ENCODE measurements at places on chromosomes 7 and 10.

DNA sequence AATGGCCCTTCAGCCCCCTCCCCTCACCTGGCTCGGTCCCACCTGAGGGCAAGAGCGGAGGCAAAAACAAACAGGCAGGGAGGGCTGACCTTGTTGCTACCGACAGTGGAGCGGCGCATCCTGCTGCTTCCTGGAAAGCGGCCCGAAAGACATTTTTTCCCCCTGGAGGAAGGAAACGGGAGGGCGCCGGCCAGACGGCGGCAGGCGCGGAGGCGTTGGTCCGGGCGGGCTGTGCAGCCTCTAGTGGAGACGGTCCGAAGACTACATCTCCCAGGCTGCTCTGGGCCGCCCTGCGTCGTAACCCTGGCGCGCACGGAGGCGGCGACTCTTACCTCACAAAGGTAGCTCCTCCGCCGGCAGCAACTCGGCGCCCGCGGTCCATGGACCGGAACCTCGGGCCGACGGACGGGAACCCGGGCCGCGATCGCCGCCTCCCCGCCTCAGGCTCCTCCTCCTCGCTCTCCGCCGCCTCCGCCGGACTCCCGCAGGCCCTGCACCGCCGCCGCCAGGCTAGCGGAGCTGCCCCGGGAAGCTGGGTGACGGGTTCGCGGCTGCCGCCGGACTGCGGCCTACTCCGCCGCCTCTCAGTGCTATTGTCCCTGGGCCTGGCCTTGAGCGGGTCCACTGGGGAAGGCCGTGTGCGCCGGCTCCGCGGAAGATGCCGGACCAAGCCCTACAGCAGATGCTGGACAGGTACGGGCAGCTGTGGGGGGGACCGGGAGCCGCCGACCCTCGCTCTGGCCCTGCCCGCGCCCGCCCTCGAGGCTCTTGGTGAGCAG, at the start of the genes CPEB3 and MARCHF5:
CPEB3 (minus strand) TSS at position 242 of the 779 bp plus-strand sequence. CDS start 50,728 bp downstream, outside the sequence.
MARCHF5 (plus strand) TSS at position 331 of the 779 bp plus-strand sequence; CDS start at position 659, 328 bp downstream.
- DNase-seq, result peak; percentile 95

DNA sequence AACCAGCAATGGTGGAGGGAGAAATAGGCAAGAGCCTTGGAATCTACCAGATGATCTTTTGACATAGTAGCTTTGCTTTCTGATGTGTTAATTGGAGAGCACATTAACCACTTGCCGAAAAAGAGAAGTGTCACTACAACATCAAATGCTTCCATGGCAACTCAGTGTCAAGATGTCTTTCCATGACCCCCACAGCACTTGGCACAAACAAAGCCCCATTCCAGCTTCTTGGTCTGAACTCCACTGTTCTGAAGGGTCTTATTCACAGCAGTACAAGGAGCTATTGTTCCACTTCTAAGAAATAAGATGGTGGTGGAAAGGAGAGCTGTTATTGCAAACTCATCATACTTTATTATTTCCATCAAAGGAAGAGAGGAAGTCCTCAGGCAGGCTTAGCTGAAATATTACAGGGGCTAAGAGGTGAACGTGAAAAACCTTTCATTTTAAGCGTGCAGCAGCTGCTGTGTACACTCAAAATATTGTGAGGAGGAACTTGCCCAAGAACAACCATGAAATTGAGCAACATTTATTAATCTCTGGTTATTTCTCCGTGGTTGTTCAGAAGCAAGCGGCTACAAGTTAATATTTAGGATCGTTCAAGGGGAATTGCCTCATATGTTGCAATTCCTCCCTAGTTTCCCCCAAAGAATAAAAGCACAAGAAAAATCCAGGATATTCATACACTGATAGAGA, 354.8 kb upstream of the CELF2 start:
- DNase-seq, result peak; percentile 8

GRCh38 chr10:116385994-116386809, 41.4 kb upstream of the PNLIPRP3 start:
- DNase-seq, result peak; percentile 39

- DNase-seq, result no peak
Observed at GRCh38 chr7:79244482-79244881, 209.0 kb downstream of the MAGI2 start.

GRCh38 chr7:143413123-143413522, 4.5 kb upstream of the EPHA1 start:
- DNase-seq, result no peak

- no peak for DNase-seq
Observed at GRCh38 chr7:122756860-122757259, 54.1 kb upstream of the RNF148 start.

GRCh38 chr10:126734015-126734414, 63.5 kb upstream of the C10orf90 start:
- peak; percentile 63 for DNase-seq

GRCh38 chr7:76069238-76069638, 21.3 kb downstream of the MDH2 start:
- peak; percentile 85 for DNase-seq

DNA sequence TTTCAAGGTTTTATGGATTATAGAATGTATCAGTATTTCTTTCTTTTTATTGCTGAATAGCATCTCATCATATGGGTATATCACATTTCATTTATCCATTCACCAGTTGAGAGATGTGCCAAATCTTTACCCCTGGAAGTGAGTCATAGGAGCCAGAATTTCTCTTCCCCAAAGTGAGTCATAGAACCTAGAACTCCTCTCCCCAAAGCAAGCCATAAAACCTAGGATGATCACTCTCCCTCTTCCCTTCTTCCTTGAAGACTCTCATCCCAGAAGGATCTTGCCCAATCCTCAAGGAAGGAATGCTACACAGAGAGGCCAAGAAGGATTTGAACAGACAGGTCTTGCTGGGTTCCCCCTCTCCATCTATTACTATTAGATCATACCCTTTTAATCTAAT, 199.9 kb downstream of the EVX1 start:
- DNase-seq, result peak; percentile 40

DNA sequence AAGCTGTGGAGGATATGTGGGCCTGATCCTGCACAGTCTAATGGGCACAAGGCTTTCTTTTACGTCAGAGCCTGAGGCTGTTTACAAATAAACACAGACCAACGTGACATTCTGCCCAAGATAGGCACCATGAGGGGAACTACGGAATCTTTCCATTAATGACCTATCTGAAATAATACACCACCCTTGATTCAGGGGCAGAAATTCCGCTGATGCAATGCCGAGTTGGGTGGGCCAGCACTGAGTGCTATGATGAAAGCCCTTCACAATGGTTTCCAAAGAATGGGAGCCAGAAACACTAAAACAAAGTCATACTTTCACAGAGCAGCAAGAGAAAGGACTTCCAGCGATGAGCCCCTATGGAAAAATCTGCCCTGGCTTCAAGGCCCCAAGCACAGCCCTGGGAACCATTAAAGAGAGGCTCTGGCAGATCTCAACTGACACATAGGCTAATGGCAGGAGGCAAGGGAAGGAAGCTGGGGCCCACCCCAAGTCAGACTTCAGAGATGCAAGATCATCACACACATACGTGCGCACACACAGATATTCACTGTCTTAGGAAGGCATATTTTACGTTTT, 72.2 kb upstream of the DLX6 start:
- no peak for DNase-seq

GRCh38 chr10:121879476-121879875, 48.4 kb downstream of the ATE1 start:
- DNase-seq, result no peak

DNA sequence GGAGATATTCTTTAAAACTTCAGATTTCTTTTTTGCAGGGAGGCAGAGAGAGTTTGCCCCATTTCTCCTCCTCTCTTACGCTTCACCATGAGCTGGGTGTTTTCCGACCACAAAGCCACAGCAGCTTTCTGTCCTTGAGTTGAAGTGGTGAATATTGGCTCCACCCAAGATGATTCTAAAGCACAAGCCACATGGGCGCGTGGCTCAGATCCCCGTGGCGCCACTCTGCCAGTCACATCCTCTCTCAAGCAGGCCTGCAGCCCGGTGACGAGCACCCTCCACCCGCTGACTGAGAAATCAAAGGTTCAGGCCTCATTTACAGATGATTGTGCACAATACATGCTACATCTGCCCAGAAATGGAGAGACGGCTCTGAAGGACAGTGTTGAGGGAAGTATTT, 27.6 kb upstream of the RNF32 start:
- DNase-seq, result no peak

GRCh38 chr7:42250411-42250810, 13.4 kb upstream of the GLI3 start:
- no peak for DNase-seq

DNA sequence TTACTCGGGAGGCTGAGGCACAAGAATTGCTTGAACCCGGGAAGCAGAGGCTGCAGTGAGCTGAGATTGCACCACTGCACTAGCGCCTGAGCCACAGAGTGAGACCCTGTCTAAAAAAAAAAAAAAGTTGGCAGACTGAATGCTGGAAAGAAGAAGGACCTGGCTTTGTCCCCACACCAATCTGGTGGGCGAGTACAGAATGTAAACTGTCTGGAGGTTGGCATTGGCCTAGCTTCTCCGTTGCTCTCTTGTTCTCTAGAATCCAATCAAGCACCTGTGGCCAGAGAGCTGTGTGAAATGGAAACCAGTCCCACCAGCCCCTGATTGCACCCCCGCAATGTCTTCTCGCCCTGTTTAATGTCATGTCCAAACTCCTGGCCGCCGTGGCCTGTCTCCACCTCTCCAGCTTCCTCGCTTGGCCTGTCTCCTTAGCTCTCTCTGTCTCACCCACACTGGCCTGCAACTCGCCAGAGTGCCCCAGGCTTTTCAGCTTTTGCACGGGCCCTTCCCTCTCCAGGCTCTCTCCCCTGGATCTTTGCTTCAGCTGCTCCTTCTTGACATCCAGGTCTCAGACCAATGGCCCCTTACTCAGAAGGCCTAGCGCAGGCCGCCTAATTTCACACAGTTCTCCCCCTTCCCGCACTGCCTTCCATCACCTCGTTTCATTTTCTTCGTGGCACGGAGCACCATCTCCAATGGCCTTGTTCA, 670 bp upstream of the AGK start:
- DNase-seq, result peak; percentile 3

GRCh38 chr7:47941136-47941844, 7.0 kb downstream of the PKD1L1 start:
- DNase-seq, result peak; percentile 82

- peak; percentile 22 for DNase-seq
Observed at GRCh38 chr7:28666154-28666553, 253.8 kb downstream of the CREB5 start.

DNA sequence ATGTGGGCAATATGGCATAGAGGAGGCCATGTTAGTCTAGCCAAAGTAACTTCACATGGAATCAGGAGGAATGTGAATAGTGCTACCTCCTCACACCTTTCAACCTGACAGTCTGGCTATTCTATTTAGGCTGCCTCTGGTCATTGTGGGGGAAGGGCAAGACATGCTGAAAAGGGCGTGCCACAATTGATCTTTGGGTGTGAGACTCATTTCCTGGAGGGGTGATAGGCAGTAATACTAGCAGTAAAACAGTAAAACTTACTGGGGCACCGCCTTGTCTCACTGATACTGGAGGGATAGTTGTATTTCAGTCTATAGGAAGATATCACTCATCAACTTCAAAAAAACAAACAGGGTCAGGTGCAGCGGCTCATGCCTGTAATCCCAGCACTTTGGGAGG, 88.7 kb downstream of the TMEM168 start:
- DNase-seq, result no peak

- no peak for DNase-seq
Observed at GRCh38 chr7:139944248-139944647, 115.2 kb downstream of the TBXAS1 start.

- no peak for DNase-seq
Observed at GRCh38 chr7:30226614-30227268, 57.7 kb upstream of the ZNRF2 start.

GRCh38 chr7:145088111-145088745, 252.4 kb upstream of the TPK1 start:
- no peak for DNase-seq

DNA sequence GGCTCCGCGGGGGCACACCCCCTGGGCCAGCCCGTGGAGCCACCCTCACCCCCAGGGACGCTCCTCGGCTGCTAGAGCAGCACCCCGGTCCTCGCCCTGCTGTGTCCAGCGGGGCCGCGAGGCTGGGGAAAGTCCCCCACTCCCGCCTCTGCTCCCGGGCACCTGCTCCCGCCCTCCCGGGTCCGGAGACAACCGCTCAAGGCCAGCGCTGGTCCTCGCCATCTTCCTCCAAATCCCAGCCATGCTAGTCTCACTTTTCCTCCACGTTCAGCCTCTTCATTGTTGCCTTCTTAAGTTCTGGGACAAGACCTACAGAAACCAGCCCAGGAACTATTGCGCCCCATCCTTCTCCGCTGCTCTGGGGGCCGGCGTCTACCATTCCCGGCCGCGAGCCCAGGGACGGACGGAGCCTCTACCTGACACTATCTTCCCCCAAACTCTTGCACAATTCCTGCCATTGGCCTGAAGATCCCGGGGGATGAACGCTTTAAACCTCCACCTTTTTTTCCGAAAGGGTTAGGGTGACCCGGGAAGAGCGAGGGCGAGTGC, 4.8 kb upstream of the KCP start:
- no peak for DNase-seq

DNA sequence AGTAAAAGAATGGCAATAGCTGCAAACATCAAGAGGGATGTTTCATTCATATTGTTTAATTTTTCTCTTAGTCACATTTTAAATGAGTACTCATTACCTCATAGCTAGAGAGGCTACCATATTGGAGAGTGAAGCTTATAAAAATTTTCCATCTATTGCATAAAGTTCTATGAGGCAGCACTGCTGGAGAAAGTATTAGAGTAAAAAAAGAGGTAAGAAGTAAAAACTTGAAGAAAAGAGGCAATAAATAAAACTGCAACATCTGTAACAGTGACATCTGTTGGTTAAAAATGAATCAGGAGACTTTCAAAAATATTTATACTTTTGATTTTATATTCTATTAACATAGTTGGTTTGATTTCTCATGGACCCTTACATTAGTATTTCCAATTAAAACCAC, 284.5 kb upstream of the SEMA3D start:
- no peak for DNase-seq

GRCh38 chr10:62327885-62328284, 46.3 kb upstream of the ZNF365 start:
- peak; percentile 33 for DNase-seq

DNA sequence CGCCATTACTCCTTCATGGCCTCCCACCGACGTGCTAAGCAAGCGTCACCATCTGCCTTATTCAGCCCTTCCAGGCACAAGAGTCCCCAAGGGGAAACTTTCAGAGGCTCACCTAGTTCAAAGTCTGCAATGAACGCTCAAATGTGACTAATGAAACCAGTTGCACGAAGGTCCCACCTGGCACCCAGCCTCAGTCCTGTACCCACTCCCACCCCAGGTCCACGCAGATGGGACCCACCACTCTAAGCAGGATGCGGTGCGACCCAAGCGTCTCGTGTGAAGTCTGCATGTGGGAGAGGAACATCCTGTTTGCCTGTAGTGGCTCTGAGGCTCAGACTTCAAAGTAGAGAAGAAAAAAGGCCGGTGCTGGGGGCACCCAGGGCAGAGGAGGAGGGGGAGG, 40.3 kb downstream of the RGS10 start:
- DNase-seq, result no peak

DNA sequence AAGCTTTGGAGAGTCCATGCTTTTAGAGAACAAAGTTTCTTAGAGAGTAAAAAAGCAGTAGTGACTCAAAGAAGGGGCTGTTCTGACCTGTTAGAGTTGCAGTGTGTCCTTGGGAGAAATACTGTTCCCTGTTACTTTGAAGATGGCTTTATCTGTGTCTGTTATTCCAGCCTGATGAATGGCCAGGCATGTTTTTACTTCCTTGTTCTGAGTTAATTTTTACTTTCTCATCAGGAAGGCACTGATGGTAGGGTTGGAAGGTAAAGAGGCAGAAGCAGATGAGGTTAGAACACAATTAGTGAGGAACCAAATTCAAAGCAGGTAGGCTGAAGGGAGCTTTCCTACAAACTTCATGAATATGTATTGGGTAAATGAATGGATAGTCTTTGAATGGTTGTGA, 138.5 kb upstream of the PRKCQ start:
- DNase-seq, result no peak

- DNase-seq, result no peak
Observed at GRCh38 chr7:150939466-150939865, 38.7 kb downstream of the KCNH2 start.
